Chondrocyte (in vitro differentiated cells): ENCODE measurements at places on chromosomes 1 and 21. TPM values are rescaled to one million over a fixed set of nuclear protein-coding genes. Genes with fewer than 3 reads are reported as not detected.

IGSF9 gene
- total RNA-seq, result not detected in 3 replicates

SETSIP gene
- not detected in 3 replicates for total RNA-seq

KHDRBS1 gene
- 90.5 to 136 TPM (median 95.1 TPM) in 3 replicates for total RNA-seq

DNA sequence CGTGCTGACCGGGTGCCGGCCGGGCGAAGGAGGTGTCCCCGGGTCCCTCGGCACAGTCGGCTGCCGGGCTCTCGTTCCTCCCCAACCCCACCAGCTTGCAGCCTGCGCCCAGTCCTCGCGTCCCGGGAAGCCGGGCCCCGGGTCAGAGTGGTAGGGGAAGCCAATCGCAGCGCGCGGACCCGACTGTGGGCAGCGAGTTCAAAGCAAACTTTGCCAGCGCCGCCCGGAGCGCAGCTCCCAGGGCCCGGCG is 328 bp downstream of the MYCL start:
- peak; percentile 94 for DNase-seq

GRCh38 chr1:64505232-64505943 is 35.5 kb downstream of the CACHD1 start:
- DNase-seq, result peak; percentile 52
